ENCODE measurements at places on chromosomes 1 and 21. TPM values are rescaled to one million over a fixed set of nuclear protein-coding genes. Genes with fewer than 3 reads are reported as not detected.

AUNIP gene
- total RNA-seq = 27.8 TPM

TMEM125 gene
- not detected for total RNA-seq

FCRLB gene
- total RNA-seq = 8.6 TPM

RNU1-1 gene
- total RNA-seq = under 0.01 TPM

SPATA46 gene
- total RNA-seq = not detected

CRYBG2 gene
- 0.03 TPM for total RNA-seq

CDC20 gene
- 201 TPM for total RNA-seq

SLC22A15 gene
- 4.7 TPM for total RNA-seq

CBR3 gene
- total RNA-seq = 17.4 TPM

ESPN gene
- total RNA-seq = 12.2 TPM

LRRC7 gene
- 0.19 TPM for total RNA-seq

CD58 gene
- 28.9 TPM for total RNA-seq

FCER1G gene
- not detected for total RNA-seq

TRAF3IP3 gene
- not detected for total RNA-seq

AKR7A2 gene
- total RNA-seq = 98.2 TPM

GJB3 gene
- total RNA-seq = 11.8 TPM

OR2L13 gene
- not detected for total RNA-seq

ZNF683 gene
- not detected for total RNA-seq

GPR37L1 gene
- total RNA-seq = not detected

EDARADD gene
- total RNA-seq = 1.2 TPM

RIPPLY3 gene
- not detected for total RNA-seq

TACSTD2 gene
- 0.04 TPM for total RNA-seq

DEPDC1 gene
- total RNA-seq = 20.3 TPM

SRM gene
- 46.0 TPM for total RNA-seq

HAX1 gene
- total RNA-seq = 380 TPM

TAS1R1 gene
- 0.04 TPM for total RNA-seq

OSCP1 gene
- 7.0 TPM for total RNA-seq

NR0B2 gene
- total RNA-seq = not detected

LYST gene
- 10.7 TPM for total RNA-seq

TCEANC2 gene
- 5.1 TPM for total RNA-seq

ADGRL4 gene
- 5.2 TPM for total RNA-seq

CCDC27 gene
- total RNA-seq = not detected

LRRC39 gene
- total RNA-seq = 0.87 TPM

TTLL7 gene
- 1.8 TPM for total RNA-seq

CTSK gene
- 3.5 TPM for total RNA-seq

PMVK gene
- total RNA-seq = 13.8 TPM

PRR9 gene
- not detected for total RNA-seq
